ENCODE measurements at places on chromosomes 1 and 21. TPM values are rescaled to one million over a fixed set of nuclear protein-coding genes. Genes with fewer than 3 reads are reported as not detected.

Gene FAM72B
- 10.2 TPM for total RNA-seq

GRCh38 chr1:228502522-228502921 lies 15.3 kb downstream of the RNF187 start:
- no peak overlapping the region for H3K4me3 ChIP-seq
- H3K27ac ChIP-seq = no peak overlapping the region
- no peaks in the 10 kb centered on the region for H3K27me3 ChIP-seq
- DNase-seq = no peak

DNA sequence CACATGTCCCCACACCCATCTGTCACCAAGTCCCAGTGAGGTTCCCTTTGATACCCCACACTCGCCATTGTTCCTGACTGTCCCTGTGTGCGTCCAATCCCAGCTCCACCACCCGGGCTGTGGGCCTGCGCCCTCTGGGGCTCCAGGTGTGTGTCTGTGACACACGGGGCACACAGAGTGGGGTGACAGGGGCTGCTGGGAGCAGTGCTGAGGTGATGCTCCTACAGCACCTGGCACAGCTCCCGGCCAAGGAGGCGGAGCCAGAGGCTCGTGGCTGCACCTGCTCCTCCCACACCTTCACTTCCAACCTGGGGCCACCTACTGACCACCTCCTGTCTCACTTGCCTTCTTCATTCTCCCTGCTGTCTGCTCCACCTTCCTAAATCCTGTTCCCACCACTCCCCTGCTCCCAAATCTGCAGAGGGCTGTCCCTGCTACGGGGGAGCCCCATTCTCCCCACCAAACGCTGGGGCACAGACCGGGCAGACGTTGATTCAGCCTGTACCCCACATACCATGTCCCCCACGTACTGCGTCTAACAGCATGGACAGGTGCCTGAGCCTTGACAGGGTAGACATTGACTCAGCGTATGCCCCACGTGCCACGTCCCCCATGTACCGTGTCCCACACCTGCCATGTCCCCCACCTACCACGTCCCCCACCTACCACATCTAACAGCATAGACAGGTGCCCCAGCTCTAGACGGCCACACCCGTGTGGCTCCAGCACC lies 16.4 kb downstream of the WDR4 start:
- H3K27me3 ChIP-seq = no peaks in the 10 kb centered on the region
- H3K4me3 ChIP-seq = no peak overlapping the region
- H3K36me3 ChIP-seq = peaks cover 34% of the 10 kb centered on the region
- DNase-seq = no peak
- H3K4me1 ChIP-seq = no peaks in the 10 kb centered on the region

- H3K27me3 ChIP-seq = no peaks in the 10 kb centered on the region
- peaks cover 25% of the 10 kb centered on the region for H3K4me1 ChIP-seq
- H3K4me3 ChIP-seq = no peak overlapping the region
- DNase-seq = no peak
Observed at GRCh38 chr1:13751458-13751871, 51.5 kb downstream of the PRDM2 start.

Gene CLDN14
- total RNA-seq = not detected

DNA sequence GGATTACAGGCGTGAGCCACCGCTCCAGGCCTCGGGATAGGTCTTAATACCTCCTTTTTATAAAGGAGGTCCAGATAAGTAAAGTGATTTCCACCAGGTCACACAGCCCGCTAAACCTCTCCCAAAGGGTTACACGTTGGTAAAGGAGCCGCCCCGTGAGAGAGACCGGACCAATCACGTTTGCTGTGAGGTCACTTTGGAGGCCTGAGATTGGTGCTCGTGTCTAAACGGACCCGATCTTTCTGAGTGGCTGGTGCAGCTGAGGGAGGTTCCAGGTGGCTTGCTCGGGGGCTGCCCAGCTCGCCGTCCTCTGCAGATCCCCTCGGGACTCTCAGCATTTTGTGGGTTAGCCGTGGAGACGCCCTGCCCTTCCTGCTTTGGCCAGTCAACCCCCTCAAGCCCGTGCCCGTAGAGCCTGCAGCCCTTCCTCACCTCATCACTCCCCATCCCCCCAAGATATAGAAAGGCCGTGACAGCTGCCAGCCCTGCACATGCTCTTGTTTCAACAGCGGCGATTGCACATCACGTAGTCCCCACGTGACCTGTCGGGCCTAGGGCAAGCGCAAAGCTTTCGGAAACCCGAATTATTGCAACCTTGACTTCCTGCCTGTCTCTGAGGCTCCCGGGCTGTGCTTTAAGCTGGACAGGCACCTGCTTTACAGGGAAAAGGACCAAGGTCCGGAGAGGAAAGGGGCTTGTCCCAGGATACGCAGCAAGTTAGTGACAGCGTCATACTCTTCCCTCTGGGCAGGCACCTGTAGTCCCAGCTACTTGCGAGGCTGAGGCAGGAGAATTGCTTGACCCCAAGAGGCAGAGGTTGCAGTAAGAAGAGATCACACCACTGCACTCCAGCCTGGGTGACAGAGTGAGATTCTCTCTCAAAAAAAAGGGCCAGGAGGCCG lies 5.0 kb upstream of the COA7 start:
- H3K4me3 ChIP-seq = peak overlapping the region; percentile 33
- H3K36me3 ChIP-seq = no peaks in the 10 kb centered on the region
- H3K4me1 ChIP-seq = peaks cover 38% of the 10 kb centered on the region
- H3K27ac ChIP-seq = peak overlapping the region; percentile 45
- H3K27me3 ChIP-seq = no peaks in the 10 kb centered on the region
- peak; percentile 80 for DNase-seq

DNA sequence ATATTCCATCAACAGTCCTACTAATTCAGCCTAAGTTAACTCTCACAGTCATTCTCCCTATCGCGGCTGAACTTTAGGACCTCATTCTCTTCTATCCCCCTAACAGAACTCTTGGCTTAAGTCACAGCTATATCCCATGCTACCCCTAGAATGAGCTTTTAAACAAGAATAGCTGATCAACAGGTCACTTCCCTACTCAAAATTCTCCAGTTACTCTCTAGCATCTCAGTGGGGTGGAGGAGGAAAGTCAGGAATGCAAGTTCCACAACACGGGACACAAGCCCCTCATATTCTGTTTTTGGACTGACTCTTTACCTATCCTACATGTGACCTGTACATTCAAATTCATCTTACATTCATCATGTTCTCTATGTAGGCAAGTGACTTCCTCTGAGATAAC lies 21.0 kb downstream of the MRPL39 start:
- H3K27me3 ChIP-seq = no peaks in the 10 kb centered on the region
- peaks cover 7% of the 10 kb centered on the region for H3K36me3 ChIP-seq
- no peak overlapping the region for H3K27ac ChIP-seq
- H3K4me1 ChIP-seq = no peaks in the 10 kb centered on the region

DNA sequence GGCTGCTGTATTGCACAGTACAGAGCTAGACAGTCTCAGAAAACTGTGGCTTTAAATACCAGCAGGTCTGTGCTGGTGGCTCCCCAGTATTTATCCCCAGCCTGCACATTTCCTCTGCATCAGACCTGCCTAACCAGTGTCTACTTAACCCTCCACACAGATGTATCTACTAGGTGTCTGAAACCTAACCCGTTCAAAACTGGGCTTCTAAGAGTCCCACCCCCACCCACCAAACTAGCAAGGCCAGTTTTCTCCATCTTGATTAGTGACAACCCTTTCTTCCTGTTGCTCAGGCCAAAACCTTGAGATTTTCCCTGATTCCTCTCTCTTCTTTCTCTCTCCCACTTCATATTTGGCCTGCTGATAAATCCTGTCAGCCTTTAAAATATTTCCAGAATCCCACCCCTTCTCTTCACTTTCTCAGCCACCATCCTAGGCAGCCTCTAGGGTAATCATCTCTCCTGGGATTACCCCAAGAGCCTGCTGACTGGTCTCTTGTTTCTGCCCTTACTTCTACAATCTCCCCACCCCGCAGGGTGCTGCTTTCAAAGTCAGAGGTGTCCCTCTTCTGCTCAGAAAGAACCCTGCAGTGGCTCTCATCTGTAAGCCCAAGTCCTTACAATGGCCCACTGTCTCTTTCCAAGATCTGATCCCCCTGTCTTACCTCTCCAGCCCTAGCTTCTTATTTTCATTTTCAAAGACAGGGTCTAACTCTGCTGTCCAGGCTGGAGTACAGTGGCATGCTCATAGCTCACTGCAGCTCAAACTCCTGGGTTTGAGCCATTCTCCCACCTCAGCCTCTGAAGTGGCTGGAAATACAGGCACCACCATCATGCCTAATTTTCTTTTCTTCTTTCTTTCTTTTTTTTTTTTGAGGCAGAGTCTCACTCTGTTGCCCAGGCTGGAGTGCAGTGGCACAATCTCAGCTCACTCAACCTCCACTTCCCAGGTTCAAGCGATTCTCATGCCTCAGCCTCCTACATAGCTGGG lies 45.2 kb downstream of the H3-3A start:
- no peaks in the 10 kb centered on the region for H3K27me3 ChIP-seq
- DNase-seq = no peak
- no peak overlapping the region for H3K27ac ChIP-seq
- peaks cover 19% of the 10 kb centered on the region for H3K4me1 ChIP-seq
- H3K4me3 ChIP-seq = no peak overlapping the region

Gene ANP32E
- 95.1 TPM for total RNA-seq

Gene GPR3
- total RNA-seq = 2.8 TPM

Data from HCT116 (cell line).